ENCODE measurements at places on chromosomes 16 and 17.

DNA sequence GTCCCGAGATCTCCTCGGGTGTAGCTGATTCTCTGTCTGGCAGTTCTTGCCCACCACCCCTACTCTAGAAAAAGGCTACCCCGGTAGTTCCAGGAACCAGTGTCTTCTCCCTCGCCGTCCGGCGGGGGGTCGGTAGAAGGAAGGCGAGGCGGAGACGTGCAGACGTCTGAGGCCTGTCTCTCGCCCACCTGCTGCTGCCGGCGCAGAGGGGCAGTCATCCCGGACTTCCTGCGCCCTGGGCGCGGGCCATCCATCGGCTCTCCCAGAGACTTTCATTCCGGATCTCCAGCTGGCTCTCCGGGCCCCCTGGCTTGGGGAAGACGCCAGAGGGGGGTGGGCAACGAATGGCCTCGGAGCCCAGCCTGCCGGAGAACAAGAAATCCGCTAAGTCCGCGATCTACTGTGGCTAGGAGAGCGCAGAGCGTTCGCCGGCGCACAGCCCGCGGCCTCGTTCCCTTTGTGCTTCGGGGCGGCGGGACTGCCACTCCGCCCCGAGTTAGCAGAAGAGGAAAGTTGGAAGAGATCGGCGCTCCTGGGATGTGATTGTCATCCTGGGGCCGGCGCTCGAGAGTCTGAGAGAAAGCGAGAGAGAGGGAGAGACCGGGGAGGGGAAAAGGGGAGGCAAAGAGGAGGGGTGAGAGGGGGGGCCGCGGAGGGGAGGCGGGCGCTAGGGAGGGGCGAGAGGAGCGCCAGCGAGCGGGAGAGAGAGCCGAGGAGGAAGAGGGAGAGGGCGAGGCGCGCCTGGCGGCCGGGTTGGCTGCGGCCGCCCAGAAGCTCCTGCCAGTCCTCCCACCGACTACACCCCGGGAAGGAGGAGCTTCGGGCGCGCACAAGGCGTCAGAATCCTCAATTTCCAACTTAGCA lies at the start of gene IRX5:
TSS of gene IRX5 (plus strand) at position 861 of the 864 bp plus-strand sequence. CDS start 334 bp downstream, outside the sequence.
- peak; percentile 98 for DNase-seq

DNA sequence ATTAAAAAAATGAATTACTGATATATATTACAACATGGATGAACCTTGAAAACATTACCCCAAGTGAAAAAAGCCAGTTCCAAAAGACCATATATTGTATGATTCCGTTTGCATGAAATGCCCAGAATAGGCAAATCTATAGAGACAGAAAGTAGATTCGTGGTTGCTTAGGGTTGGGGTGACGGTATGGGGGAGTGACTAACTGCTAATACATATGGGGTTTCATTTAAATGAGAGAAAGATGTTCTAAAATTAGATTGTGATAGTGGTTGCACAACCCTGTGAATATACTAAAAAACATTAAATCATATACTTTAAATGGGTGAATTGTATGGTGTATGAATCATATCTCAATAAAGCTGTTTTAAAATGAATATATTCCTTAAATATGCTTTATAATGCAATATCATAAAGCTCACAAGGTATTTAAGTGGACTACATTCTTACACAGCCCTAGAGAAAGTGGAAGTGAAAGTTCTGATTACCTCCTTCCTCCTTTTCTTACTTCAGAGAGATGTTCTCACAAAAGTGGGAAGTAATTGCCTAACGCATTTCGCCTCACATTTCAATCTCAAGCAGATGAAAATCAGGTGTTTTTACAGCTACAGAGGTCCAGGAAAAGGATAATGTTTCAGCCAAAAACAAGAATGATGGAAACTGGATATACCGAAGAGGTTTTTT lies 142.7 kb upstream of the GNAO1 start:
- no peak for DNase-seq

DNA sequence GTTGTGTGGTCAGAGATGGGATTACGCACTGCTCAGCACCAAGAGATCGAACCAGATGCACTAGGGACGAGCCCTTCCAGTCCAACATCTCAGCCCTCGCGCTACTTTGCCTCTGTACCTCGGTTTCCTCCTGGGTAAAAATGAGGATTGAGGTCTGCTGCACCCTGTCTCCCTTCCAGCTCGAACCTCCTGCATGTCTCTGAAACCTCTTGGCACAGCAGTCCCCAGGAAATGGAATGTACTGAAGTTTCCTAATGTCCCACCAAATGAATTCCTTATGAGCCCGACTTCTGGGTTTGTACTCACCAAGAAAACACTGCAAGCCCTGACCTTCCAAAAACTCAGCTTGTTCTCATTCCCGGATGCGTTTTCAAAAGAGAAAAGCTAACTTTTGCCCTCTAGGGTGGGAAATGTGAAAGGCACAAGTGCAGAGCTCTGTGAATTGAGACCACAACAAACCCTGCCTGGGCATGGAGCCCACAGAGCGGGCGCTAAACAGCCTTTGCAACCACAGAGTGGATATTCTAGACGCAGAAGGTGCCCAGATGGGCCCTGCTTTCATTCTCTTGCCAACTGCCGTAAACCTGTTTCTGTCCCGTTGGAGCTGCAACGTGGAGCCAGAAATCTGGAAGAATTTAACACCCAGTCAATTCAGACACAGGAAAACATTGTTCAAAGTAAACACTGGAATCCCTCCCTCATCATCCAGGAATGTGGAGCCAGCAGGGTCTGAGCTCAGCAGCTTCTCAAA lies 10.3 kb downstream of the CDRT4 start:
- DNase-seq: peak; percentile 90

DNA sequence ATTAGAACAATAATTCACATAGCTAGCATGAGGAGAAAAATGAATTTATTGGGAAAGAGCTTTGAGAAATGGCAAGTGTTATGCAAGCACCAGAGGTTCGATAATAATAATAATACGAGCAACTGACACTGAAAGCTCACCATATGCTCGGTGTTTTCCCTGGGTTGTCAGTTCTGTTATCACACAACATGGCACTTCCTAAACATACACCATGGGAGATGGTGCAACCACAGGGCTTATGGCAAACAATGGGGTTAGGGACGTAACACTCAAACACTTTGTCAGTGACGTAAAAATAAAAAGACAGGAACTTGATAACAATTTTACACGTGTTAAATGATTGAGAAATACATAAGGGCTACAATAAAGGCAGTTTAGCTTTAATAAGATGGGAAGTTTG lies 23.7 kb downstream of the OR1D5 start:
- no peak for DNase-seq

DNA sequence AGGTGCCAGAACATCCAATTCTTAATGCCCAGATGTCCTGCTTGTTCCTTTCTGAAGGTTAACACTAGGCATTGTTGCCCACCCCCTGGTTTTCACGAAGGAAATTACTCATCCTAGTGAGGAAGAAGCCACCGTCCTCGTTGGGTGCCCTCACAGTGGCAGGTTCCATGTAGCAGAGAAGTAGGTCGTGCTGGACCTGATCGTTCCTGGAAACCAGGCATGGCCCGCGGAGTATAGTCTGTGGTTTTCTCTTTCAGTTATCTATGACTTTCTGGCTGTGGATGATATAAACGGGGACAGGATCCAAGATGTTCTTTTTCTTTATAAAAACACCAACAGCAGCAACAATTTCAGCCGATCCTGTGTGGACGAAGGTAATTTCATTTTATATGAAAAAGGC lies 16.5 kb downstream of the RGS11 start:
- no peak for DNase-seq

- DNase-seq: no peak
These were observed 3.7 kb downstream of the VAMP2 start for GRCh38 chr17:8159032-8159400.

- DNase-seq: peak; percentile 76
These were observed 8.9 kb upstream of the CDC42EP4 start for GRCh38 chr17:73320601-73321264.

- DNase-seq: peak; percentile 92
These were observed at the start of gene MTMR4 for GRCh38 chr17:58513965-58514769. Gene MTMR4, minus strand, starts transcription at chr17:58514638. Its CDS starts 231 bp downstream, at chr17:58514407.

DNA sequence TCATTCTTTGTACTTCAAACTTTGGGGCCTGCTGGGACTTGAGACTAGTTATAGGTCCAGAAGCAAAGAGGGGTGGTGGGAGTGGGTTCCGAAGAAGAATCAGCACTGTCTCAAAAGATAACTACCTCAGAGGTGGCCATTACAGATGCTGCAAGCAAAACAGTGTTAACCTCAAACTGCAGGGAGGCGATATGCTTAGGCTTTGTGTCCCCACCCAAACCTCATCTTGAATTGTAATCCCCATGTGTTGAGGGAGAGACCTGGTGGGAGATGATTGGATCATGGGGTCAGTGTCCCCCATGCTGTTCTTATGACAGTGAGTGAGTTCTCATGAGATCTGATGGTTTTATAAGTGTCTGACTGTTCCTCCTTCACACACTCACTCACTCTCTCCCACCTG lies 545.3 kb downstream of the XYLT1 start:
- no peak for DNase-seq

DNA sequence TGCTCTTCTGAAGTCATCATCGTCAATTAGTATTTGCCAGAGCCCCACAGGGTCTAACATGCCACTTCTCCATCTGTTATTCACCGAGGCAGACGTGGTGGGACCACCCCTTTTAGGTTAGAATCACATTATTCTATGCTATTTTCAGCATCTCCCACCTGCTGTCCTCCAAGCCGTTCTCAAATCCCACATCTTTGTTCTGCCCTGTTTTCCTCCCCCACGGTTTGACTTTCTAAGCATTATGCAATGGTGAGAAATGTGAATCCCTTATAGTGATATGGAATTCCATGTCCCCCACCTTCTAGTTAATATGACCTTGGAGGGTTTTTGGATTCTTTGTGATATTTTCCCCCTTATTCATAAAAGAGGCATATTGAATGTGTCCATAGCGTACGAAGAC lies 634.1 kb upstream of the RBFOX1 start:
- no peak for DNase-seq

DNA sequence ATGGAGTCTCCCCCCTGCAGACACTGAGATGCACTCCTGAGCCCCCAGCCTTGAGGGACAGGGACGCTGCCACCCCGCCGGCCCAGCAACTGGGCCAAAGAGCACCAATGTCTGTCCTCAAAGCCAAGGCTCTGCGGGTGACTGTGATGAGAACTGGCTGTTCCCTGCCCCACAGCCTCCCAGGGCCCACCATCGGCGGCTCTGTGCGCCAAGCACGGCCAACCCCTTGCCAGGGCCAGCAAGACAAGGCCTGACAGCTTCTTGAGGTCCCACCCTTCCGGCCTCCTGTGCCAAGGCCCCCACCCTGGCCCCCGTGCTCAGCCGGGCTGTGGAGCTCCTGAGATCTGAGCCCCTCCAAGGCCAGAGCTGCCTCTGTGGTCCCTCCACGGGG lies 34.2 kb upstream of the PABPN1L start:
- DNase-seq: no peak

GRCh38 chr16:77416939-77417480 lies 17.8 kb downstream of the ADAMTS18 start:
- no peak for DNase-seq

DNA sequence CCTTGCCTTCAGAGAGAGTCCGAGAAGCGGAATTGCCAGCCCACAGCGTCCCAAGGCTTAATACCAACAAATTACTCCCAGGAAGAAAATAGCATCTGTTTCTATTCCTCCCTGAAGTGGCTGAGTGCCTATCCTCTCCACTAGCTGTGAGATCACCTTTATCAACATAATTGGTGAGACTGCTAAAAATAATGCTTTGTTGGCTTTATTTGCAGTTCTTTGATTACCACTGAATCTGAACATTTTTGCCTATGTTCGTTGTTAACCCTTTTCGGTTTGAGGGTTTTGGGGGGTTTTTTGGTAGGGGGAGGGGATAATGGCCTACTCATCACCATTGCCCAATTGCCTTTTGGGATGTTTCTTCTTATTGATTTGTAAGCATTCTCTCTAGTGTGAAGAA lies 31.0 kb downstream of the MMP15 start:
- no peak for DNase-seq

DNA sequence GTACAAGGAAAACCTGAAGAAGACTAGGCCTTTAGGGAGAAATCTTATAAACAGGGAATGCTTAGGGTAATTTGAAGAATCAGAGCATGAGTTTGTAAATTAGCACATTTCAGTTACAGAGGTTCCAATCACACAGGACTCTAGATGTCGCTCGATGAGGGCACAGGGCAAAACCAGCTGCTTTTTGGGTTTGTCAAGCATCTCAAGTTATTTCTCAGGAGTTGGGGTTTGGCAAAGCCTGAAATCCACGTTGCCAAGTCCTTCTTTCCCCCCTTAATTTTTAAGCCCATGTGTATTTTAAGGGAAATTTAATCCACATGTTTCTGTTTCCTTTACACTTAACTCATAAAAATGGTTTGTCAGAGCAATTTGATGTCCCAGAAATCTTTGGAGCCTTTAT lies 146.9 kb downstream of the ANKFN1 start:
- DNase-seq: no peak

GRCh38 chr16:22692916-22693637 lies 120.9 kb upstream of the HS3ST2 start:
- DNase-seq: no peak
